T-helper 17 cell (primary cell): ENCODE measurements at places on chromosomes 16 and 17.

- DNase-seq, result no peak
Observed at GRCh38 chr16:66487580-66488275, 60.6 kb downstream of the BEAN1 start.

- DNase-seq, result no peak
Observed at GRCh38 chr17:48632579-48633265, 6.6 kb upstream of the HOXB9 start.

- DNase-seq, result no peak
Observed at GRCh38 chr17:20171741-20172365, 162.7 kb downstream of the SPECC1 start.

- DNase-seq, result no peak
Observed at GRCh38 chr17:50027172-50027880, 28.6 kb upstream of the ITGA3 start.

DNA sequence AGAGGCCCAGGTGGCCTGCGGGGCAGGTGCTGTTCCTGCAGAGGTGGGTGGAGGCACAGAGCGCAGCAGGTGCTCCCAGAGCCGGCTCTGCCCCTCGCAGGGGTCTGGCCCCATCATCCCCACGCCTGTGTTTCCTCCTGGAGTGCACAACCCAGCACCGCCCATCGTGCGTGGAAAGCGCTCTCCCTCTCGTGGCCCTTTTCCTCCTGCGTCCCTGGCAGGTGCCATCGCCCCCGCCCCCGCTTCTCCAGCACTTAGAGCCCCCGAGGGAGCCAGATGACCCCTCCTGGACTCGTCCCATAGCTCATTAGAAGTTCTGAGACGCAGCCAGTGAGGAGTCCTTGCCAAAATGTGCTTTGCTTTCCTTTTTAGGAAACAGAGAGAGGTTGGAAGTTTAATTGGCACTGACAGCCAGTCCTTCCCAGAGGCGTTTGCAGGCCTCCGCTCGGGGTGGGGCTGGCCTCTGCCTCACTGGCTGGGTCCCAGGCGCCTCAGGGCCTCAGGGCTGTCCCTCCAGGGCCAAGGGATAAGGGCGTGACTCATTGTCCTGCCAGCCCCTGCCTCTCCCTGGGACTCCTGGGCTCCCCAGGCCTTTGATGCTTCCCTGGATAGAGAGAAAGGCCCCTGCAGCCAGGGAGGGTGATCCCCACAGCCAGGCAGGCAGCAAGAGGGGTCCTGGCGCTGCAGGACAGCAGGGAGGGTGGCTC, 32.2 kb upstream of the CHMP6 start:
- no peak for DNase-seq

- no peak for DNase-seq
Observed at GRCh38 chr16:88118376-88118775, 167.1 kb downstream of the BANP start.
